ENCODE measurements at places on chromosomes 3 and 15.

DNA sequence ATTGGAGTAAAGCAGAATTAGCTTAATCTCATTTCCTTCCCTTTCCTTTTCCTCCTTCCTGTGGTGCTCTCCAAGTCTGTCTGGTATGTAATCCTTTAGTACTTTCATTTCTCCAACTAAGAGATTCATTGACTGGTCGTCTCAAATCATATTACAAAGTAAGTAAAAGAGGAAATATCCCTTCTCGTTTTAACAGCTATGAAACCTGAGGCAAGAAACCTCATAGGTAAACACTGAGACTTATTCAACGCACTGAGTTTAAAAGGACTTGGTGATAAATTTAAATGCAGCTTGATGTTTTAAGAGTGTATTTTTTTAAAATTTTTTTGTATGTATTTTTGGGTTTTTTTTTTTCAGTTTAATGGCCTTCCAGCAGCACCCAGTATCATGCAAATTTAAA is 117.2 kb upstream of the LRRC3B start:
- DNase-seq: no peak

DNA sequence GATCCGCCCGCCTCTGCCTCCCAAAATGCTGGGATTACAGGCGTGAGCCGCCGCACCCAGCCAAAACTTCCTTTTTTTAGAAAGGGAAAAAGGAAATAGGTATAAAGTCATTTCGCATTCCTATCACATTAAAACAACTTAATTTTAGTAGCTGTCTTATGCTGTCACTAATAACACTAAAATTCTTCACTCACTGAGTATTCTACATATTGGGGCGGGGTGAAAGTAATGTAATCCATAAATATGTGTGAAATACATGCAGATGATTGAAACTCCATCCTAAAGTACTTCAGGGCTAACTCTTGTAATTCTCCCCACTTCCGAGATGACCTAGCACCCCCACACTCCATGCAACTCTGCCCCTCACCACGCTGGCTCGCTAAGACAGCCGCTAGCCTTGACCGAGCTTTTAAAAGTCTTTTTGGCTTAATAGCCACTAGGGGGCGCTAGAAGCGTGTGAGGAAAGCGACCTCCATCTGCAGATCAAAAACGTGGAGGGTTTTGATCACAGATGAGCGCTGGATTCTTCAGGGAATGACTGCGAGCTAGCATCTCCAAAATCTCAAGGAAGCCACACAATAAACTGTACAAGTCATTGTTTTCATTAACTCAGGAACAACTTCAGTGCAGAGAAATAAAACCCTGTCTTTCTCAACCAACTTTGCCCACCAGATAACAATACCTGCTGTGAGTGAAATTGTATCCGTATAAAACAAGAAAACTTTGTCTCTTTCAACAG is 129.3 kb upstream of the IGF1R start:
- DNase-seq: peak; percentile 52

DNA sequence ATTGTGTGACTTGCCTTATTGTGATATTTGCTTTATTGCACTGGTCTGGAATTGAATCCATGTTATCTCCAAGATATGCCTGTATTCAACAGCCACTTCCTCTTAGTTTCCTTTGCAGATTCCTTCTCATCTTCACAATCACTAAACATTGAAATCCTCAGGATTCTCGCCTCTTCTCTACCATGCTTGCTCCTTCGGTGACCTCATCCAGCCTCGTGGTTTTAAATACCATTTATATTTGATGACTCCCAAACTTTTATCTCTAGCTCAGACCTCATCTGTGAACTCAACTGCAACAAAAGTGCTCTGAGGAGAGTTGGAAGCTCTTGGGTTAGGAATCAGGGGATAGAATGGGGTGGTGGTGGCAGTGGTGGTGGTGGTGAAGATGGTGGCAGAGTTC is 19.9 kb downstream of the POLR2M start:
- DNase-seq: no peak

GRCh38 chr3:81393251-81393650 is 368.2 kb downstream of the GBE1 start:
- DNase-seq: no peak

GRCh38 chr3:65702202-65702601 is 336.5 kb downstream of the MAGI1 start:
- no peak for DNase-seq
